ENCODE measurements at places on chromosomes 3 and 15.

GRCh38 chr15:84934942-84935729 lies 46.5 kb upstream of the PDE8A start:
- DNase-seq: no peak

- DNase-seq: no peak
These were observed 7.5 kb upstream of the UACA start for GRCh38 chr15:70770863-70771262.

DNA sequence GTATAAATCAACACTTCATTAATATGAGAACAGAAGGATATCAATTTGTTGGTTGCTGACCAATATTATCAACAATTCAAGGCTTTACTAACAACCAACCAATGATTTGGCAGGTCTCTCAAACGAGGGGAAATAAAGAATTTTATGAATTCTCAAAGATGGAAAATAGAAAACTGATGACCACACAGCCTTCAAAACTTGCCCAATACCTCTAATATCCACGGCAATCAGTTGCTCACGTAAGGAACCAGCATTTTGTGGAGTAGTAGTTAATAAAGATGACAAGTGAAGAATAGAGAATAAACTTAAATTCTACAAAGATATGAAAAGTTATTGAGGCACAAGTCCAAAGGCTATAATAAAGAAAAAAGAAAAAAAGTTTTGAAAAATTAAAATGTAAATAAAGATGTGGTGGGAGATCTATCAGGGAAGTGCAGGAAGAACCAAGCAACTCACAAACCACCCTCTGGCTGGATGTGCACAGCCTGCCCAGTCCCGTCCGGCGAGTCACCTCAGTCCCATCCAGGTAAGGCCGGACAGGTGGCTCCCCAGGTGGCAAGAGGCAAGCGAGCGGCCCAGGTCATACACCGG lies 808 bp downstream of the GK5 start:
- no peak for DNase-seq

GRCh38 chr3:23941440-23941839 lies 3.6 kb upstream of the NR1D2 start:
- no peak for DNase-seq

- no peak for DNase-seq
These were observed 5.7 kb upstream of the IL16 start for GRCh38 chr15:81190922-81191507.

- no peak for DNase-seq
These were observed 78.2 kb downstream of the DAPK2 start for GRCh38 chr15:63968122-63968524.

- no peak for DNase-seq
These were observed 141.6 kb downstream of the EBLN2 start for GRCh38 chr3:73203101-73203500.

- no peak for DNase-seq
These were observed 292.4 kb upstream of the LRRFIP2 start for GRCh38 chr3:37466660-37467359.

DNA sequence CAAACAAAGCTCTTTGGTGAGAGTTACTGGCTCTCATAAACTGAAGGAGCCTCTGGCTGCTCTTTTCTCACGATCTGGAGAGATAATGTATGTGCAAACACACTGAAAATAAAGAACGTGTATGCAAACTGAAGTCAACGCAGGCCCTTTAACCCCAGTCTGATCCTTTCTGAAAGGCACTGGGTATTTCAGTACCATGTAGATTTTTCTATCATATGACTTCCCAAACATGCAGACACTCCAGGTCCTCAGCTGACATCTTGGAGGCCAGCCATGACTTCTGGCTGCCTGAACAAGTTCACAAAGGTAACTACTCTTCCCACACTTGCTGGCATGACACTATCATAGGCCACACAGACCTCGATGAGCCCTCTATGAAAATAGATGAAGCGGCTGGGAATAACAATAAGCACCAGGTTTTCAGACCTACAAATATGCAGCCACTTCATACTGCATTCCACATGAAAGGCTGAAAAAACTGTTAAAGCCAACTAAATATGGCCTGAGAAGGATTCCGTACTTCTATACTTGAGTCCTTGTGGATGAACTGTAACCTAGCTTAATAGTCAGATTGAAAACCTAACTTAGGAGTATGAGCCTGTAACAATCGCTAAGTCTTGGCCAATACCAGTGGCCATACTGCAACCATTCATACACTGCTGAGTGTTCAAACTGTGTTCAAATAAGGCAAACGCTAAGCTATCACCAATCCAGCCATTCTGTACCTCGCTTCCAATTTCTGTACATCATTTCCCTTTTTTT lies 121.3 kb downstream of the THRB start:
- DNase-seq: no peak

GRCh38 chr3:14871456-14872200 lies 52.9 kb downstream of the FGD5 start:
- no peak for DNase-seq

GRCh38 chr3:174197416-174197815 lies 661.7 kb upstream of the NAALADL2 start:
- DNase-seq: no peak

DNA sequence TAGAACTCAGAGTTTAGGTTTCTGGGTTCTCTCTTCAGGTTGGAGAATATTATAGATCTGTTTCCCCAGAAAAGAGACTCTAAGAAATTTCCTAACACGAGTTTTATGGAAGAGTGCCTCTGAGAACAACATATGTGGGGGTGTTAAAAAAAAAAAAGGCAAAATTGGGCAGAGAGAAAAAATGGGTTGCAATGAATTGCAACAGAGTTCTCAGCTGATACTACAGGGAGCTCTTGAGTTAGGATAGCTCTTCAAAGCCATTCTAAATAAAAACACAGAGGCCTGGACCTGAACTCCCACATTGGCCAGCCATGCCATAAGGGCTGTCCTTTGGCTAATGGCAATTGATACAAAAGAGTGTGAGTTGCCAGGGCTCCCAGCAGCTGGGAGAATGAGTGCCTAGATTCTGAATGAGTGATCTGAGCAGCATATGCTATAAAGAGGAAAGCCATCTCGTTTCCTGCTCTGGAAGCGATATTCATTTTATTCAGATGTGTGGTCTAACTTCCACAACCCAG lies 20.1 kb upstream of the UBE2E2 start:
- DNase-seq: no peak

DNA sequence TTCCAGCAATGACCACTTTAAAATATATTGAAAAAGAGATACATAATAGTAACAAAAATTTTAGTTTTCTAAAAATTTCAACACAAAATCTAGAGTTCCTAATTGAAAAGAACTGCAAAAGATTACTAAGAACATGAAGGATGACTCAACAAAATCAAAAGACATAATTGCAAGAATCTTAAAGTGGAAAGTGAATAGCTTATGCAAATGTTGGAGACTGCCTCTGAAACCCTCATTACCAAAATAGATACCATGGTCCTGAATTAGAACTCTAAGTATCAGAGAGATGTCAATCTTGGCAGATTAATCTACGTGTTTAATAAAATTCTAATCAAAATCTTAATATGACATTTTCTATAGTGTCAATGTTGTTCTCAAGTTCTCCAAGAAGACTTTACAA lies 60.7 kb upstream of the SGO1 start:
- no peak for DNase-seq

DNA sequence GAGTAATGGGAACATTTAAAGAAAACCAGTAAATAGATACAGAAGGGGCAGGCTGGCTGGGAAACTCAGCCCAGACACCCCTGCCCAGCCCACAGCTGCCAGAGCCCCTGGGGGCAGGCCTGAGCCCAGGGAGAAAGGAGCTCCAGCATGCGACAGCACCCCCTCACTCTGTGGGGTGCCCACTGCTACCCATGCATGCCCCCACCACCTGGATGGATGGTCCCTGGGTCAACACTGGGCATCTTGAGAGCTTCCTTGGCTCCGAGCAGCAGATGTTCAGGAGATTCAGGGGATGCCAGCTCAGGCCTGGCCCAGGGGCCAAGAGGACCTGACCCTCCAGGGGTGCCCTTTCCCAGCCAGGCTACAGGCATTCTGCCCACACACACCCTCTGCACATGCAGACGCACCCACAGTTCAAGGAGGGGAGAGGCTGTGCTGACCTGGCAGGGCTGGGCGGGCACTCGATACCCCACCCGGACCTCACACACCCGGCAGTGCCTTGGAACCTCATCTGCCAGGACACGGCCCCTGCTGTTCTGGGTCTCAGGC lies 31.5 kb downstream of the PTH1R start:
- no peak for DNase-seq

DNA sequence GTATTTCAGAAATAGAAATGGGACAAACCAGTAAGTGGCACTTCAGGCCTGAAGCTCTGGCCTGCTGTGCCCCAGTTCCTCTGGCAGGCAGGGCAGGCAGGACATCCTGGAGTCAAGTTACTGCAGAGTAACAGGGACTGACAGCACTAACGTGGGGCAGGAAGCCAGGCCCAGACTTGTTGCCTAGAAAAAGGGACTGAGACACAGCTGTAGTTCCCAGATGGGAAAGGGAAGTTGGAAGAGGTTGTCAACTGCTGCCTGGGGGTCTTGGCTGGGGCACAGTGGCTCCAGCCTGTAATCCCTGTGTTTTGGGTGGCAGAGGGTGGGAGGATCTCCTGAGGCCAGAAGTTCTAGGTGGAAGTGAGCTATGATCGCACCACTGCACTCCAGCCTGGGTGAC lies 171.9 kb downstream of the FMN1 start:
- DNase-seq: no peak

GRCh38 chr3:134799393-134799792 lies 4.3 kb downstream of the EPHB1 start:
- DNase-seq: no peak

Measured in esophagus squamous epithelium (tissue), 5 donors.